Cortex of kidney (tissue), 1 donor: ENCODE measurements at places on chromosomes 4 and X.

GRCh38 chr4:31026256-31026655, 306.1 kb downstream of the PCDH7 start:
- DNase-seq: no peak

- no peak for DNase-seq
Observed at GRCh38 chrX:141941234-141941633, 37.5 kb downstream of the MAGEC1 start.

GRCh38 chrX:136586386-136586785, 54.4 kb downstream of the VGLL1 start:
- DNase-seq: no peak

GRCh38 chrX:57380026-57380796, 93.7 kb downstream of the FAAH2 start:
- DNase-seq: no peak

GRCh38 chr4:47217884-47218283, 186.5 kb downstream of the GABRB1 start:
- no peak for DNase-seq

- no peak for DNase-seq
Observed at GRCh38 chr4:7180938-7181337, 11.4 kb upstream of the SORCS2 start.

GRCh38 chrX:4800756-4801155, 1087.3 kb upstream of the PRKX start:
- DNase-seq: no peak

GRCh38 chr4:67131224-67131623, 414.1 kb downstream of the CENPC start:
- no peak for DNase-seq

DNA sequence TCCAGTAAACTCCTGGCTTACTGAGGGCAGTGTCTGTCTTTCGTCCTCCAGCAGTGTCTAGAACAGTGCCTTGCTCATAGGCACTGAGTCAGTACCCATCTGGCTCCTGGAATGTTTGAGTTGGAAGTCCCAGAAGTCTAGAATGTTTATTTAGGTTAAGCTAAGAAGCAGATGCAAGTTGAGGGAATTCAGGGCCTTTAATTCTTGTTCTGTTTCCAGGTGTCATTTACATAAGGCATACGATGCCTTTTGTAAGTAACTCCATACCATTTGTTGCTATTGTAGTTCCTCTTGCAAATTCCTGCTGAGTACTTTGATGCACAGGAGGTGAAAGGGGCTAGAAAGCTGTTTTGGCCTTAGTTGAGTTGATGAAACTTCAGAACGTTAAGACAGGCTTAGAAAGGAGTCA, 22.2 kb downstream of the ARHGAP10 start:
- DNase-seq: no peak

DNA sequence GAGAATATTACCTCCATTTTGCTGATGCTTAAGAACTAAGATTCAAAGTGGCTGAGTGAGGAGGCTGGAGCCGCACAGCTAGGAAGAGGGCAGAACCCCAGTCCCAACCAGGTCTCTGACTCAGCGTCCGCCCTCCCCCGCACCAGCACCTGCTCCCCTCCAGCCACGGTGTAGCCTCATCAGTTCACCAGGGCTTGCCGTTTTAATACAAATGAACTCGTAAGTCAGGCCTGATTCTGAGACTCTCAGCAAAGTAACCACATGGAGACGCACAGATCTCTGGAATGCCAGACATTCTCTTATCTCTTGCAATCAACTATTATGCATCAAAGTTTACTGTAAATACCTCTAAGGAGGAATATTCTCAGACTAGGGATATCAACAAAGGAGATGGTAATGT, 52.4 kb downstream of the ENPP6 start:
- no peak for DNase-seq
